ENCODE measurements at places on chromosomes 7 and 10.

GRCh38 chr7:29162577-29162976, 16.2 kb upstream of the CPVL start:
- no peak for DNase-seq

DNA sequence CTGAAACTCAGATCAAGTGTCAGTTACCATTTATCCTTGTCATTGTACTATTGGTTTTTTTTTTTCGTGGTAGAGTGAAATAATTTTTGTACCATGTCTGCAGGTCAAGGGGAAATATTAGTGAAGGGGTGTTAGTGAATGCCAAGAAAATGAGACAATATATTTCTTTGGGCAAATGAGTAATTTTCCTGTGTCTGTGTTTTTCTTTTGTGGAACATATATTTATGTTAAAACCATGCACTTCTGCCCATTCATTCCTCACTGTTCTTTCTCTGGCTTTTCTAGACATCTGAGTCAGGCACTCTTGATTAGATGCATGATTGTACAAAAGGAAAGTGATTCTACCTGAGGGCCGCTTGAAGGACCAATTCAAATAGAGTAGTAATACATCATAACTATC, 161.6 kb downstream of the BICC1 start:
- no peak for DNase-seq

DNA sequence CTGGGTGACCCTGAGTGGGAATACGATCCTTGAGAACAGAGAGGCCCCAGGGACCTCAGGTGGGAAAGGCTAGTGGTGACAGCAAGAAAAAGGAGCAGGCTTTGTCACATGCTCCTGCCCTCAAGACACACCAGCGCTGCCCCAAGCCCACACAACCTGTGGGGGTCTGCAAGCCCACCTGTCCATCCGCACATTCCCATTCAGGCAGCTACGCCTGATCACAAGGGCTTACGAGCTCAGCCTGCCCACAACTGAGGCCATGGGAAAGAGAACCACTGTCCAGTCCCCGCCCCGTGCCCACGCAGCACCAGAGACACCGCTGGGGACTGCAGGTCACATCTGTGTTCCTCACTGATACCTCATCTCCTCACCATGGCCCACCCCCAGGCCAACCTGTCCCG, 26.7 kb downstream of the EBF3 start:
- no peak for DNase-seq

GRCh38 chr10:82953331-82953730, 1078.3 kb downstream of the NRG3 start:
- DNase-seq: no peak

DNA sequence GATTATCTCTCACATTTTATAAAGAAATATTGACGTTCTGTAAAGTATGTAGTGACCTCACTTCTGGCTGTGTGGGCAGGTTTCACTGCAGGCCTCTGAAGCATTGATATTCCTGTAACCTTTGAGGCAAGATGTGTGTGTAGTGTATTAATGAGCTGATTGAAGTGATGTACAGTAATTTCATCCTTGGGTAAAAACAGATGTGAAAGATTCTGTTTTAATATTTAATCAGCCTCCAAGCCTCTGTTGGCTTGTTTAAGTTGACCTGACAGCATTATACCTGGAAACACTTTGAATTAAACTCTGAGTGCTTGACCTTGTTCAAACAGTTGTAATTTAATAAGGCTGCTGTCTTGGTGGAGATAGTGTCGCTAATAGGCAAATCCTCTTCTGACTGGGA, 74.9 kb downstream of the KAT6B start:
- DNase-seq: no peak

DNA sequence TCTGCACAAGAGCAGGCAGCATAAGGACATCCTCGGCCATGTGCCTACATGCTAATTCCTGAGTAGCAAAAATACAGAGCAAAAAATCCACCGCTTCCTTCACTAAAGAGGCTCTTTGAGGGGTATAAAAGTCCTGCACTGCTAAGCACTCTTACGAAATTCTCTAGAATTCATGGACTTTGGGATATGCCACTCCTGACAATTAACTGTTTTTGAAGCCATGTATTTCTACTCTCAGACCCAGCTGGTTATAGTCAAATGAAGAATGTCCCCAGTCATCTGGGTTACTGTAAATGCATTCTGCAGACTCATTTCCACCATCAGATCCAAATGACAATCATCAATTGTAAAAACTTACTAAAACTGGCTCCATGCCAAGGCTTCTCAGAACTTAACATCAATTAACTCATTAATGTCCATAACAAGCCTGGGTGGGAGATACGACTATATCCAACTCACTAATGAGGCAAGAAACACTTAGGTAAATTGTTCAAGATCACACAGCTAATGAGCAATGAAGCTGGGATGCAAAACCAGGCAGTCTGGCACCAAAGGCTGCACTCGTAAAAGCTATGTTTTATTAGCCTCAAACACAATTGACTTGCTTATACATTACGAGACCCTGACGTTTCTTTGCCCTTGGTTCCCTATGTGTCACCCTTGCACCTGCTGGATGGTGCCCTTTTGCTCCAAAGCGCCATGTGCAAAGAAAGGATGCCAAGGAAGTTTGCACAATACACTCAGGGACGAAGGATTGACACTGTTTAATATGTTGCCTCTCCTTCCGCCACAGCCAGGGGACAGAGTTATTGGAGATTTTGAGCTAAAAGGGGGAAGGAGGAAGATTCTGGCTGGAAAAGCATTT, 250.4 kb downstream of the ELMO1 start:
- no peak for DNase-seq

DNA sequence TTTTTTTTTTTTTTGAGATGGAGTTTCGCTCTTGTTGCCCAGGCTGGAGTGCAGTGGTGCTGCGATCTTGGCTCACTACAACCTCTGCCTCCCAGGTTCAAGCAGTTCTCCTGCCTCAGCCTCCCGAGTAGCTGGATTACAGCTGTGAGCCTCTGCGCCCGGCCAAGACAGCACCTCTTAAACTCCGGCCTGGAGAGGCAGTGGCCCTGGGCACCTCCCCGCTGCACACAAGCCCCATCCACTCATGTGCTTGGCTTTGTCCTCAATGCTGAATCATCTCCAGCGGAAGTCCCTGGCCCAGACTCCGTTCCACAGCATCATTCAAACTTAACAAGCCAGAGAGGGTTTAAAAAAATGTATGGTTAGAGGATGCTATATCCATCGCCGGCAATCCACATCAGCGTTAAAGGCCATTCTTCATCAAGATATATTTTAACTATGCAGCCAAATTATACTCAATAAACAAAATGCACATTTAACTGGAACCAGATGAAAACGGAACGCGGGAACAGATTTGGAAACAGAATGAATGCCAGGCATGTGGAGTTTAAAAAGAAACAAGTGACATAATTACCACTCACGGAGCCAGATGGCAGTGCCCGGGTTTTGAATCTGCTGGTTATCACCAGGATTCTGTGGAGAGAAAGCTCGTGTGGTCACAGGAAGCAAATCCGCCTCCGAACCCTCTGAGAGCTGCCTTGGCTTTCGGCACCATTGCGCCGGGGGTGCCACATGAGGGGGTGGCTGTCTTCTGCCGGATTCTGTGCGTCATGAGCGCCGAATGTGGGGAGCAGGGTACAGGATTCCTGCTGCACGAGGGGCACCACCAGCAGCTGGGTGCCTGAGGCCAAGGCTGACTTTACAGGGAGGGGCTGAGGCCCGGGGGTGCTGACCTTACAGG, 45.6 kb upstream of the CFAP46 start:
- DNase-seq: no peak

DNA sequence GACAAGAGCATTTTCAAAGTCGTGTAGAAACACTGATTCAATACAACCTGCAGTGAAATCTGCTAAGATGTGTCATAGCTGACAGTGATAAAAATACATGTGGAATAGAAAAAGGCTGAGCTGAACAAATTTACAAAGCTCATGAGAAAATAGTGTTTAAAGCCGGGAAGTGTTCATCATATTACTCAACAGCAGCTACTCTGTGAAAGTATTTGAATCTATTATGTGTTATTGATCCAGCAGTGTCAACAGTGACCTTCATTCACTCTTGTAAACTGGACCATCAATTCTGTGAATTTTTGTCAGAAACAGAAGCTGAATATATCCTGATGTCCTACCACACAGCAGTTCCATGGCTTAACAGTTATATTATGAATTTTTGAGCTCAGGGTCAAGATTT, 11.6 kb downstream of the DYDC1 start:
- no peak for DNase-seq

DNA sequence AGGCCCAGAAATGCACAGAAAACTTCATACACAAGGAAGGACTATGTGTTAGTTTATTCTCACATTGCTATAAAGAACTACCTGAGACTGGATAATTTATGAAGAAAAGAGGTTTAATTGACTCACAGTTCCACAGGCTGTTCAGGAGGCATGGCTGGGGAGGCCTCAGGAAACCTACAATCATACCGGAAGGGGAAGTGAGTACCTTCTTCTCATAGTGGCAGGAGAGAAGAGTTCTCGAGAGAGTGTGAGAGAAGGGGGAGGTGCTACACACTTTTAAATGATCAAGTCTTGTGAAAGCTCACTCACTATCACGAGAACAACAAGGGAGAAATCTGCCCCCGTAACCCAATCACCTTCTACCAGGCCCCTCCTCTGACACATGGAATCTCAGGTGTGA, 16.8 kb upstream of the RAMP3 start:
- DNase-seq: no peak

DNA sequence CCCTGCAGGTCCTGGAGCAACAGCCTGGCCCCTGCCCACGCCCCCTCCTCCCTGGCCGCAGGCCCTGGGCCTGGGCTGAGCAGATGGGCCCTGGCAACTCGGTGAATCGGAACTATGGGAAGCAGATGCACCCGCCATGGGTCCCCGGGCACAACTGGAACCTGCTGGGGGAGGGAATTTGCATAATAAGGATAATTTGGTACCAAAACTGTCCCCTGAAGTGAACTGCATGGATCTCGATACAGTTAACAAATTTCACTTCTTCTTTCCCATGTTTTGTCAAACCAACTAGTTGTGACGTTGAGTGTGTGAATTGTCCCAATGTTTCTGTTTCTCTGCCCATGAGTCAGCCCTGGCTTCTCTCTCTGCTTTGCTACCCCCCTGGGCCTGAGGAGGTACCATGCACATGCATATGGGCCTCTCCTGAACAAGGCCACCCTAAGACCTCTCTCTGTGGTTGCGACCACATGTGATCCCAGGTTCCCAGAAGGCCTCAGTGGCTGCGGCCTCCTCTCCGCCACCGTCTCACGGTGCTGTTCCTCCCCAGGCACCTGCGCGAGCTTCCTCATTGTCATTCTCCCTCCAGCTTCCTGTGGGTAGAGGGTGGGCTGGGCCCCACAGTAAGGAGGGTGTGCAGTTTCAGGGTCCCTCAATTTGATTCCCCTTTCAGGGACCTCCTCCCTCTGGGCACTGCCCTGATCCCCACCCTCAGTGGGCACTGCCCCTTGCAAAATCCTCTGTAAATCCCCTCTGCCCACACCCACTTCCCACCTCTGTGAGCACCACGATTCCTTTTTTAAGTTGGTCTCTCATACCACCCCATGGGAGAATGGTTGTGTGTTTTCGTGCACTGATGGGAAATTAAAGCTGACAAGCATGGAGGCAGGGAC, 40.0 kb downstream of the FIGNL1 start:
- DNase-seq: no peak

DNA sequence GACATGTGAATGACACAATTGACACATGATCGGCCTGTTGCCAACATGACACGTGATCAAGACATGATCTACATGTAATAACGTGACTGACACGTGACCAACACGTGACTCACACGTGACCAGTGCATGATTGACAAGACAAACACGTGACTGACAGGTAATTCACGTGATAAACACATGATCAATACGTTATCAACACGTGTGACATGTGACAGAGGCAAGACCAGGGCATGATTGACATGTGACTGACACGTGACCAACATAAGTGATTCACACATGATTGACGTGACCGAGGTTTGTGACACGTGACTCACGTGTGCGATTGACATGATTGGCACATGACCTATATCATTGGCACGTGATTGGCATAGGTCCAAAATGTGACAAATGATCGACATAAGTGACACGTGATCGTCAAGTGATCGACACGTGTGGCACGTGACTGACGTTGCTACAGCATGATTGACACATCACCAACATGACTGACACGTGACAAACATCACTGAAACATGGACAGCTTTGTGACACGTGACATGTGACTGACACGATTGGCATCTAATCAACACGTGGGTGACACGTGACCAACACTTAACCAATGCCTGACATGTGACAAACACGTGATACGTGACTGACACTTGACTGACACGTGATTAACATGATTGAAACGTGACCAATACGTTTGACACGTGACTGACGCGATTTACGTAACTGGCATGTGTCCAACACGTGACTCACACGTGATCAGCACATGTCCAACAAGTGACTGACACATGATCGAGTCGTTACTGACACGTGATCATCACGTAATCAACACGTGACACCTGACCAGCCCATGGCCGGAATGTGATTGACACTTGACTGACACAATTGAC, 23.0 kb downstream of the CRPPA start:
- DNase-seq: no peak

- no peak for DNase-seq
These were observed 141.2 kb upstream of the HDAC9 start for GRCh38 chr7:18354108-18355085.

- DNase-seq: no peak
These were observed 201.9 kb downstream of the BMPER start for GRCh38 chr7:34107276-34107675.

DNA sequence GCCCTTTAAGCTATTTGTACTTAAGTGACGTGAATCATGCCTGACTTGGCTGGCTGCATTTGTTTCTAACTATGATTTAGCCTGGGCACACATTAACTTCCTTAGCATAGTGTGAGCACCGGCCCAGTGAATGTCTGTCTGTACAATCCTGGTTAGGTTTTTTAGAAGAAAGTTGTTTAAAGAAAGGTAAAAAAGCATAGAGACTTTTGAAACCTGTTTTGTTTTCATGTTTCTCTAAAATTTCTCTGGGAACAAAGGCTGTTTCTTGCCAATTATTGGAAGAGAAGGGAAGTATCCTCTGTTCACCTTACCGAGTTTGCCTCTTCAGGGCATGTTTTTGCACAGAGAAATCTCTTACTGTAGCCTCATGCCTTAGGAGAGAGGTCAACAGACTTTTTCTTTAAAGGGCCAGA, 42.9 kb upstream of the MET start:
- DNase-seq: no peak

- DNase-seq: no peak
These were observed 39.9 kb downstream of the CHN2 start for GRCh38 chr7:29234438-29234837.

- no peak for DNase-seq
These were observed 120.8 kb downstream of the PTPN20 start for GRCh38 chr10:47031901-47032465.

DNA sequence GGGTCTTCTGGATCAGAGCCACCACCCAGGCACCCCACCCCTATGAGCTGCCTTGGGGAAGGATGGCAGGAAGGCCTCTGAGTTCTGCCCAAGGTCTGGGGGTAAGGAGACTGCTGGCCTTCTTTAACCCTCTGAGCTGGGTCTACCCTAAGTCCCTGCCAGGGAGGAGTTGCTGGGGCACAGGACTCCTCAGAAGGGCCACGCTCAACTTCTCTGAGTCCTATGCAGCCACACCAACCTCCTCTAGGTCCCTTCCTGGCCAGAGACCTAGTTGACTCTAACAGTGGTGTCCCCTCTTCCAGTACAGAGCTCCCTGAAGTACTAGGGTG, 2.6 kb upstream of the NEURL1 start:
- no peak for DNase-seq
